ENCODE measurements at places on chromosomes 13 and 19.

DNA sequence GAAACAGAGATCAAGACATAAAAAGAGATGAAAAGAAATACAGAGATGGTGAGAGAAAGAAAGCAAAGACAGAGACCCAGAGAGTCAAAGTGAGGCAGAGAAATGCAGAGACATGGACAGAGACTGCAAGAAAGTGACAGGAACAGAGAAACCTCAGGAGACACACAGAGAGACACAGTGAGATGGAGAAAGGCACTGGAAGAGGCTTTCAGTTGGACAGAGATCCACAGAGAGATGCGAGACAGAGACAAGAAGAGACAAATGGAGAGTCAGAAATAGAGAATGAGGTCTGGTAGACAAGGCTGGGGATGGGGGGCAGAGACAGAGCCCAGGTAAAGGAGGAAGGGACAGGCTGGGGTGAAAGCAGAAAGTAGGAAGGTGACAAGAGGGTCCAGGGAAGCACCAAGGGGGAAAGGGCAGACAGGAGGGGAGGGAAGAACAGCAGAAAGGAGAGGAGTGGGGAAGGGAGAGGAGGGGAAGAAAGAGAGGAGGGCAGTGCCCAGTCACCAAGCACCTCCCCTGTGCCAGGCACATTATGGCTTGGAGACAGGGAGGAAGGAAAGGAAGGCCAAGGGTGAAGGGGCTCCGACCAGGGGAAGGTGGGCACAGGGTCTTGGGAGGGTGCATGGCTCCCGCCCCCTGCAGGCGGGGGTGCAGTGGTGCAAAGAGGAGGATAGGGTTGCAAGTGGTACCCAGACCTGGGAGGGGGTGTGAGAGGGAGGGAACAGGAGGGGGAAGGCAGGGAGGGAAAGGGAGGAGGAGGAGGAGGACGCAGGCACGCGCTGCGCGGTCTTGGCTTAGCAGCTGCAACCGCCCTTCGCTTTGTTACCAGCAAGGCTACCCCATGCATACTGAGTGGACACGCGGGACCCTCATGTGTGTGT, 38.4 kb downstream of the DEDD2 start:
- no peak for DNase-seq

DNA sequence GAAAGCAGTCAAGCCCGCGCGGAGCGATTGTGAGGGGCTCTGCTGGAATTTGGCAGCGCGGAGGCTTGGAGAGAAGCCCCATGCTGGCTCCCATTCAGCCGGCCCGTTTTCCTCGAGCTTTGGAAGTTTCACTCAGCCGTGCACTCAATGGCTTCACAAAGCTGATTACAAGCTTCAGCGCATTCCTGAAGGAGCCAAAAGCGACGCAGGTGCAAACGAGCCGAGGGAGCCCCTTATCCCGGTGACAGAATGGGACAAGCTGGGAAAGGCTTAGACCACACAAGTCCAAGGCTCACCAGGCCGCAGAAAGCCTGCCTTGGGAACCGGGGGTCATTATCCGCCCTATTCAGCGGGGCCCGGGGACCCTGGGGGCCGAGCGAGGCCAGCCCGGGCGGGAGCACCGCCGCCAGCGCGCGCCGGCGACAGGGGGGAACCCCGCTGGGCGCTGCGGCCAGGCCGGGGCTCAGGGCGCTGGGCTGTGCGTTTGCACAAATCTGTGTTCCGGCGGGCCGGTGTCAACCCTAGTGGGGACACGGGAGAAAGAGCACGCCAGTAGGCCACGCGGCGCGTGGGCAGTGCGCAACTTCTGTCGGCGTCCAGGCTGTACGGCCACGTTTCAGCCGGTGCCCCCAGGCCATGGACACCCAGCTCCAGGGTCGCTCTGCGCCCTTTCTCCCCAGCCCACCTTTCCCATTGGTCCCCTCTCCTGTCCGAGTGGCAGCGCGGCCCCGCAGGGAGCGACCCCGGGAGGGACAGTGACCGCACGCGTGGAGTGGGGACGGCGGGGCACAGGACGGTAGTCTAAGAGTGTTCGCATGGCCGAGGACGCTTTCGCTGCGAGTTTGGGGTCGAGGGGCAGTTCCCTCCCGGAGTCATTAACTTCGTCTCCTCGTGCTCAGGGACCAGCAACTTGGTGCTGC, 37.3 kb downstream of the SOX1 start:
- no peak for DNase-seq

- no peak for DNase-seq
These were observed 6.7 kb upstream of the HOOK2 start for GRCh38 chr19:12782174-12782423.

DNA sequence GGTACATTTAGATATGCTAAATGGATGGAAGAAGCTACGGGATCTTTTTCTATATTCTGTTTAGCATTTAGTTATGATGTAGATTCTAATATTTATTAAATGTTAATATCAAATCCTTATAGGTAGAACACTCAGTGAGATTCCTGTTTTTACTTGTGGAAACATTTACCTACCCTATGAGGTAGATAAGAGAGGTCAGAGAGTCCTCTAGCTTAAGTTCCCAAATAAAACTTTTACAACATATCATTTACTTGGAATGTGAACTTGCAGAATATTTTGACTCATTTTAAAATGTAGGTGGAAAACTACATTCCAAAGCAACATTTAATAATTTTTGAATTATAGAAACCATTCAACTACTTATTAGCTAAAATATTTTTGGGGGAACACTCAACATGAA, 63.7 kb downstream of the UBL3 start:
- no peak for DNase-seq

DNA sequence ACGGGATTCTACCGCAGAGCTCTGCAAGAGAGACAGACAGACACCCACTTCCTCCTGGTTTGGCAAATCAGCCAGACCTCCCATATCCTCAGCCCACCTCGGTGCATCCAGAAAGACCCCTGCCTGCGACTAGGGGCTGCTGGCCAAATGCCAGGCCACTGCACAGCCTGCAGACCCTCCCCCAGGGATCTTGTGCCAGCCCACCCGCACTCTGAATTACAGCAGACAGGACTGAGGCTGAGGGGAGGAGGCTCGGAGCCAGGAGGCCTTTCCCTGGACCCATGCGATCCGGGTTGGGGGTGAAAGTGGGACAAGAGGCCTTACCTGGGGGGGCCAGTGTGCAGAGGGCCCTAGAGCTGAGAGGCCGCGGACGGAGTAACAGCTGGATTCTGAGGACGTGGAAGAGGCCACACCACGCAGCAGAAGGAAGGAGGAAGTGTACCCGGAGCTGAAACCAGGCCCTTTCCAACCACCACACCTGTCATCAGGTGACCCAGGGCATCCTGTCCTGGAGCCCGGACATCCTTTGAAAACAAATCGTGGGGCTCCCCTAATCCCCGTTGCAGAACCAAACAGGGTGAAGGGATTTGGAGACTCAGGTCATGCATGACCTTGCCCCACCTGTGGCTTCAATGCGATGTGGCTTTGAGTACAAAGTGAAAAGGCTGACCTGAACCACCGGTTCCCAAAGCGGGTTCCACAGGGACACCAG, 993 bp downstream of the FUT6 start:
- no peak for DNase-seq

GRCh38 chr13:65892859-65893258, 1337.3 kb downstream of the PCDH9 start:
- no peak for DNase-seq

DNA sequence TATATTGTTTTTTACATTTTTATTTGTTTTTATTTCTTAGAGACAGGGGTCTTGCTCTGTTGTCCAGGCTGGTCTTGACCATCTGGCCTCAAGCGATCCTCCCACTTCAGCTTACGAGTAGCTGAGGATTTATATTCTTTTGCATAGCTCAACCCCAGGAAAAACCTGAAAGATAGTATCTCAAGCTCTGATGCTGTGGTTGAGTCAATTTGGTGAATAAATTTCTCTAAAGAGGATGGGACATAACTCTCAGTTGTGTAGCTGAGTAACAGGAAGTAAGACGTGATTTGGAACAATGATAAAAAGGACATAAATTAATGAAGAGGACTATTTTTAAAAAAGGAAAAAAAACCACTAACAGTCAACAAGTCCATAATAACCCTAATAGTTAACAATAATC, 79.8 kb upstream of the TNFSF11 start:
- no peak for DNase-seq

- no peak for DNase-seq
These were observed 15.9 kb upstream of the NOP53 start for GRCh38 chr19:47729468-47729798.
